ENCODE measurements at places on chromosomes 1 and 21. TPM values are rescaled to one million over a fixed set of nuclear protein-coding genes. Genes with fewer than 3 reads are reported as not detected.

DNA sequence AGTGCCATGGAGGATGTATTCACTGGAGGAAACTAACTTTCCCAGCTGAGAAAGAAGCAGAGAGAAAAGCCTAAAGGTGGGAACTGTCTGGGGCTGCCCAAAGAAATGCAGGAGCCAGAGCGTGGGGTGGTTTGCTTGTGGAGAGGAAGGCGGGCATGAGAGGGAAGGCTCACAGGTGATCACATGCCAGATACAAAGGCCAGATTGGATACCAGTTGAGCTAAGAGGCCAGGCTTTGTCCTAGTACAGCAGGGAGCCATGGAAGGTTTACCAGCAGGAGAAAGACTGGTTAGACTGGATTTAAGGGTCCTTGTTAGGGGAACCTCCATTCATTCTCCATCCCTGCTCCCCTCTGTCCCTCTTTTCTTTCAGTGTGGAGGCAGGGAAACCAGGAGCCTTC, 66.4 kb downstream of the BEND5 start:
- no peak for DNase-seq

DNA sequence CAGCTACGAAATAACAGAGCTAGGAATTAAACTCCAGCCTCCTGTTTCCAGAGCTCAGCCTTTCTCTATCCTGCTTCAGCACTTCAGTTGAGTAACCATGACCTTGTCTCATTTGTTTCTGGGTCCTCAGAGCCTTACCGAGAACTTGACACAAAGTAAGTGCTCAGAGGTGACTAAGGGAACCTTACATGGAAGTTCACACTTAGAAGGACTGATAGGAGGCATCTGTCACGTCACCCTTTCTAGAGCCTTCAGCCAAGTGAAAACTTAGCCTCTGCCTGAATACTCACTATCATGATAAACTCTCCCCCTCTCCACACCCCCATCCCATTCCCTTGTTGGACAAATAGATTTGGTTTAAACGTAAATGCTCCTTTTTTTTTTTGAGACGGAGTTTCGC, 9.8 kb upstream of the LUZP1 start:
- no peak for DNase-seq

DNA sequence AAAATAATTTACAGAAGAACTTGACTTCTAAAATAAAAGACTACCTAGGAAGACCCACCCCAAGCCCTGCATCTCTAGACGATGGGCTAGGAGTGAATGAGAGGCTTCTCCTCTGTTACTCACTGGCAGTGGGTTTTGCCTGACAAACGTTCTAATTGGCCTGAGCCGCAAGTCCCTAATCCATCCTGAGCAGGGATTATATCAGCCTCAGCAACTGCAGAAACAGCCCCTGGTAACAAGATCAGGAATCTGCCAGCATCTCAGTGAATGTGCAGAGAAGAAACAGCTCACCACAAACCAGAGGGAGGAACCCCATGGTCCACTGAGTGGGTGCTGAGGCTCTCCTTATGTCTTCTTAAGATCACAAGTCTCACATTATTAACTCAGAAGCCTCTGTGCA, 240.6 kb downstream of the BRINP2 start:
- DNase-seq: no peak

DNA sequence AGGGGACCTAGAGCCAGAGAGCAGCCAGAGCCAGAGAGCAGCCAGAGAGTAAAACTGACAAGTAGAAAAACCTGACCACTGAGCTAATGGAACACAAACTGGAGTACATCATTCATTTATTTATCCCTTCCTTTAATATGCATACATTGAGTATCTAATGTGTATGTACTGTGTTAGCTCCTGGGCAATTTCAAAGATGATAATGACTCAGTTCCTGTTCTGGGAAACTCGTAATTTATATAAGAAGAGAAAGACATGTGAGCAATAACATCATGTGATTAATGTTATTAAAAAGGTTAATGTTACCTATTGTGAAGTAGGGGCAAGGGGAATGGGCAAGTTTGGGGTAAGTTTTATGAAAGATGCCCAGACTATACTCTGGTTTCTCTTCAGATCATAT, 199.9 kb downstream of the TNR start:
- DNase-seq: no peak

- no peak for DNase-seq
Measured at GRCh38 chr1:246020211-246020954, 486.7 kb downstream of the SMYD3 start.

DNA sequence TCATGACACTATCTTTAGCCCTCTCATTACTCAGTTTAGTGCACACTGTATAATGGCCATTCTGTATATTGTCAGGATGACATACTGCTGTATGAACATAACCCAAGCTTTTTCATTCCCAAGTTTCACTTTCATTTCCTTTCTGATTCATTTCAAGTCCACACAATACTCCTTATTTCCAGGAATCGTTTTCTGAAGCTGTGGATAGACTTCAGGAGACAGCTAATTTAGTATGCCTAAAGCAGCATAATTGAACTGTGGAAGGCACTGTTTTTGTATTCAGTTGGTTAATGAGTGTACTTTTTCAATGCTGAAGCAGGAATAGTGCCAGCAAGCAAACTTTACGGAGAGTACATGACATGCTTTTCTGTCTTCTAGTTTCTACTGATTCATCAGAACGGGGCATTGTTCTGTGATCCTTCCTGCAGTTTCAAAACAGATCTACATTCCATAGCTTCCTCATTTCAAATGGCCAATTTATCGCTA, 578.5 kb upstream of the ZP4 start:
- no peak for DNase-seq

DNA sequence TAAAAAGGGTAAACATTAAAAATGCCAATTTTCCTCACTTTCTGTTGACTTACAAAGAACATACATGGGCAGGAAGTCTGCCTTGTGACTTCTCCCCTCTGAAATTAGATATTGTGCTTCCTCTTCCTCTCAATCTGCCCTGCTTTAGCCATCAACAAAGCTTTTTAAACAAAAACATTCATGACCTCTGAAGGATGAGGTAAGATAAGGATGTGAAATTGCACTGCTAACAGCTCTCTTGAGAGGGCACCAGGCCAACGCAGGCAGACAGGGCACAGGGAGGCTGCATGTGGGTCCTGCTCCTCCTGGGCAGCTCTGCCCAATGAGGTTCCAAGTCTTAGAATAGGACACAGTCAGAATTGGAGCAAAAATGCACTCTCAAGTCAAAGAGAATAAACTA, 62.1 kb downstream of the DEGS1 start:
- no peak for DNase-seq

DNA sequence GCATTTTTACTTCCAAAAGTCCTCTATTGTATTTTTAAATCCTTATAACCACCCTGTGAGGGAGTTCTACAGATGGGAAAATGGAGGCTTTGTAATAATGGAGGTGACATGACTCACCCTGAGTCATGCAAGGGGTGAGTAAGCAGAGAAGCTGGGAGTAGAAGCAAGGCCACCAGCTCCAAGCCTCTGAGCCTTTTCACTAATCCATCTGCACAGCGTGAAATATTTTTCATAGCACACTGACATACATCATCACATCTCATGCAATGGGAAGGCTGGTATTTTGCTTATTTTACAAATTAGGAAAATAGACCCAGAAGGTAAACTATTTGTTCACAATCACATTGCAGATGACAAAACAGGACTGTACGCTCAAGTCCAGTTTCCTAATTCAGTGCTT, 96.9 kb downstream of the KCNH1 start:
- no peak for DNase-seq

- no peak for DNase-seq
Measured at GRCh38 chr1:190205713-190206112, 272.0 kb downstream of the BRINP3 start.

DNA sequence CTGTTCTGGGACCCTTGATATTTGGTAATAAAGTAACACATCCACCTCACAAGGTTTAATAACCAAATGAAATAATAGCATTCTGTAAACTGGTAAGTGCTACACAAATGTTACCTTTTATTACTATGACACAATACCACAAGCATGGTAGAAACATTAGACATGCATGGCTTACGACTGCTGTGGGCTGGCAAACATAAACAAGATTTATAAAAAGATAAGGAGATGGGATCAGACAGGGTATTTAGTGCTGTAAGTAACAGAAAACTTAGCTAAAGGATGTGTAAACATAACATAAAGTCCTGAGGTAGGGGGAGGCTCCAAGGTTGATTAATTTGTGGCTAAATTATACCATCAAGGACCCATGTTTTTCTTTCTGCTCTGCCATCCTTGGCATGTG, 212.6 kb downstream of the BARHL2 start:
- no peak for DNase-seq

DNA sequence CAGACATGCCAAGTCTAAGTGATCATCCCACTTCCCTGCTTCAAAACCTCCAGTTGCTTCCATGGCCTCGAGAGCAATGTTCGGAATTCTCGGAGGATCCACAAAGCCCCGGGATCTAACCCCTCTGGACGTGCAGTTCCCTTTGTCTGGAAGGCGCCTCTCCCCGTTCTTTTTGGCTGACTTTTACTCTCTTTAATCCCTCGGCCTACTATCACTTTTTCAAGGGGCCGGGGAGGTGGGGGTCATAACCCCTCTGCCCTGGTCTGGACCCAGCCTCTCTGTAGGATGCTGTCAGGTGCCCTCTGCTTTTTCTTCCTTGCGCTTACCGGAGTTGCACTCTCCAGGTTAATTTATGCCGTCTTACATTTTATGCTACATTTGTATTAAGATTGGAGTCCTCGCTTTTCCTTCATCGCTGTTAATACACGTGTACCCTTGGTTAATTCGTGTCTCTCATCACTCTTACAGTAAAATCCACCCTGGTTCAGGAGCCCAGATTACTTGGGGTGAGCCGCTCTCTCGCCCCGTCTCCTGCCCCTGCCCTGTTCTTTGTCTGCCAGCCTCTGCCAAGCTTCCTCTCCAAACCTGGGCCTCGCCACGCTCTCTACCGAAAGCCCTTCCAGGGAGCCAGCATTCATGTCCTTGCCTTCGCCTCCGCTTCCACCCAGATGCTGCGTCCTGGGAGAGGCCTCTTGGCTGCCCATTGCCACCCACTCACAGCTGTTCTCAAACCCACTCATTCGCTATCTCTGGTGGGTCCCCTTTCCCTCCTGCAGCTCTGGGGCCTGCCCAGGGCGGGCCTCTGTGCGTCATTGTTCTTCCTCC, 448.6 kb downstream of the CAMTA1 start:
- no peak for DNase-seq

DNA sequence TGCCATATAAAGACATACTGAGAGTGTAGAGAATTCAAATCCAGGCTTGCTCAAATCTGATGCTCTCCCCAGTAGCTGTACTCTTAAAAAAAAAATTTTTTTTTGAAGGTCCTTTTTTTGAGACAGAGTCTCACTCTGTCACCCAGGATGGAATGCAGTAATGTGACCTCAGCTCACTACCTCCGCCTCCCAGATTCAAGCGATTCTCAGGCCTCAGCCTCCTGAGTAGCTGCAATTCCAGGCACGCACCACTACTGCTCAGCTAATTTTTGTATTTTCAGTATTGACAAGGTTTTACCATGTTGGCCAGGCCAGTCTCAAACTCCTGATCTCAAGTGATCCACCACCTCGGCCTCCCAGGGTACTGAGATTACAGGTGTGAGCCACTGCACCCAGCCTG, 28.7 kb downstream of the STYXL2 start:
- DNase-seq: no peak

DNA sequence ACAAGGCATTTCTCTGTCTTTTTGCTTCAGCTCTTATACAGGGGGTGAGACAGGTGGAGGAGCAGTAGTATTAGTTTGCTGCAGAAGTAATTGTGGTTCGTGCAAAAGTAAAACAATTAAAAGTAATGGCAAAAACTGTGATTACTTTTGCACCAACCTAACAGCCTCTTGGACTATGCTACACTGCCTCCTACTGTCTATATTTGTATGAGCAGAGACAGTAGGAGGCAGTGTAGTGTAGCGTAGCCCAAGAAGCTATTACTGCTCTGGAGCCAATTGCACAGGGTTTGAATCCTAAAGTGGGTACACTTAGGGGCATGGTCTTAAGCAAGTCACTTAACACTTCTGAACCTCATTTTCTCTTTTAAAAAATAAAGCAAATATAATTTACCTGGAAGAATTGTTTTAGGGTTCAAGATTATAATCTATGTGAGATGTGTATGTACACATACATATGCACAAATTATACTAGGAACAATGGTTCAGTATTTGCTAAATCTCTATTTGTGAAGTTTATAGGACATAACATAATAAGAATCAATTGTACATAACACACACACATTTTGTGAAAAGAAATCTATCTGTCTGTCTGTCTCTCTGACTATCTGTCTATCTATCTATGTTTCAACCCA, 103.8 kb downstream of the BRINP3 start:
- no peak for DNase-seq

GRCh38 chr1:58936973-58937372, 153.1 kb upstream of the JUN start:
- DNase-seq: no peak

- DNase-seq: no peak
Measured at GRCh38 chr1:227892489-227893299, 55.0 kb downstream of the WNT9A start.

DNA sequence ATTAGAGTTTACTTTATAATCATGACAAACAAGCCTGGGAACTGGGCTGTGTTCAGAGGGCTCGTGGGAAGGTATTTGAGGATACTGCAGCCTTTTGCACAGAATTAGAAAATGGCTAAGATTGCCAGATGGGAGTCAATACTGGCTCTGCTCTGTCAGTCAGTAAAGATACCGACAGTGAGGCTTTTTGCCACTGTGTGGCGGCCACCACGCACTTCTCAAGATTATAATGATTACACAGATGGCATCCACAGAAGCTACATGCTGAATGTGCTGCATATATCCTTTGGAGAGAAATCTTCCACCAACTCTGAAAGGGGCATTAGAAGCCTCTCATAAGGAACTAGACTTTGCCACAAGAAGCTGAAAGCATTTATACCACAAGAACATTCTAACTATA, 213.4 kb upstream of the PTBP2 start:
- DNase-seq: no peak

- DNase-seq: no peak
Measured at GRCh38 chr1:220195701-220196100, 76.6 kb downstream of the RAB3GAP2 start.

DNA sequence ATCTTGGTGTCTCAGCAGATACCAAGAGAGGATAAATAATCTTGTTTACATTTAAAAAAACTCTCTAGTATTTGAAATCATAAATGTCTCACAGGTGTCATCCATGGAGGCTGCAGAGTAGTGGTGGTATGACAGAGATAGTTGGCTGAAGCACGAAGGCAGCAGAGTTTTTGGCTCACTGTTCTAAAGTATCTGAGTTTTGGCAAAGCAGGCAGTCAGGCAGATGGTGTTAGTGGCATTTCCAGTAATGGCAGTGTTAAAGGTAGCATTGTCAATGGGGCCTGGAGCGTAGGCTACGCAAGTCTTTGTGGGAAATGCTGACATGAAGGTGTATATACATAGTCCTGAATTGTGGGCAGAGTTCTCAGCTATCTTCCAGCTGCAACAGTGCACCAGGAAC, 68.5 kb upstream of the HSD17B7 start:
- no peak for DNase-seq

GRCh38 chr1:53502641-53503432, 43.6 kb downstream of the DMRTB1 start:
- no peak for DNase-seq

ATAD3B gene
- 29.9 TPM for polyA plus RNA-seq

TMEM234 gene
- 22.4 TPM for polyA plus RNA-seq

PRELP gene
- 2.8 TPM for polyA plus RNA-seq

VCAM1 gene
- 27.6 TPM for polyA plus RNA-seq
